Thymus (tissue), 14 donors: ENCODE measurements at places on chromosomes 5 and 9. TPM values are rescaled to one million over a fixed set of nuclear protein-coding genes. Genes with fewer than 3 reads are reported as not detected.

The APC gene
- 25.5 TPM for total RNA-seq

The NPM1 gene
- total RNA-seq = 2,632 TPM

The ENTPD2 gene
- total RNA-seq = 0.09 TPM

The CACFD1 gene
- 6.1 TPM for total RNA-seq

The KCNV2 gene
- not detected for total RNA-seq

The FIBCD1 gene
- 0.09 TPM for total RNA-seq

The SLC27A6 gene
- total RNA-seq = 4.7 TPM

The CSF1R gene
- total RNA-seq = 7.6 TPM
